Activated CD4-positive, alpha-beta T cell treated with anti-CD3 and anti-CD28 coated beads for 4 hours (primary cell): ENCODE measurements at places on chromosomes 3 and 15.

GRCh38 chr3:36697229-36698001 lies 66.9 kb downstream of the DCLK3 start:
- DNase-seq: no peak

DNA sequence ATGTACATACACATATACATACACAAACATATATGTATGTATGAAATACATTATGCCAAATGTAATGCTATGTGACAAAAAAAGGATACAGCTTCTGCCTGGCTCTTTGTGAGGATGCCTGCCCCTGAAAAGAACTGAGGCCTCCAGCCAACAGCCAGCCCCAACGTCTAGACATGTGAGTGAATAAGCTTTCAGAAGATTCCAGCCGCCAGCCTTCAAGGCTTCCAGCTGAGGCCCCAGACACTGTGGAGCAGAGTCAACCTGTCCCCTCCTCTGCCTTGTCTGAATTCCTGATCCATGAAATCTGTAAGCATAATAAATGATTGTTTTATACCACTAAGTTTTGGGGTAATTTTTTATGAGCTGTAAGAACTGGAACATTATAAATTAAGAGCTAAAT lies 24.7 kb downstream of the GXYLT2 start:
- DNase-seq: no peak

DNA sequence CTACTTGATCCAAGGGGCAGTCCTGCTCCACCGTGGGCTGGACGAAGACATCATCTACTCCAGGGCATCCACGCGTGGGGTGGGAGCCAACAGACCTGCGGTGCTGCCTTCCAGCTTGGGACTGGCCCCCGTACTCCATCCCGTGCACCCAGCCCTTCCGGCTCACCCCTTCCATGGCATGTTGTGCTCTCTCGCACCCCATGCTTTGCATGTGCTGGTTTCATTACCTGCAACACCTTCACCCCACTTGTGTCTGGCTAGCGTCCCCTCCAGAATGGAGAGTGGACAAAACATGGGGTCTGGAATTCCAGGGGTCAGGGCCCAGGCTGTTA lies 30.2 kb downstream of the SEMA7A start:
- no peak for DNase-seq

- DNase-seq: no peak
These were observed 49.3 kb downstream of the SLC6A20 start for GRCh38 chr3:45746777-45747622.

GRCh38 chr3:174767853-174768382 lies 91.2 kb upstream of the NAALADL2 start:
- no peak for DNase-seq

- DNase-seq: no peak
These were observed 7.1 kb downstream of the OR5K2 start for GRCh38 chr3:98504539-98504938.

GRCh38 chr3:110654843-110655502 lies 416.6 kb upstream of the NECTIN3 start:
- DNase-seq: no peak

DNA sequence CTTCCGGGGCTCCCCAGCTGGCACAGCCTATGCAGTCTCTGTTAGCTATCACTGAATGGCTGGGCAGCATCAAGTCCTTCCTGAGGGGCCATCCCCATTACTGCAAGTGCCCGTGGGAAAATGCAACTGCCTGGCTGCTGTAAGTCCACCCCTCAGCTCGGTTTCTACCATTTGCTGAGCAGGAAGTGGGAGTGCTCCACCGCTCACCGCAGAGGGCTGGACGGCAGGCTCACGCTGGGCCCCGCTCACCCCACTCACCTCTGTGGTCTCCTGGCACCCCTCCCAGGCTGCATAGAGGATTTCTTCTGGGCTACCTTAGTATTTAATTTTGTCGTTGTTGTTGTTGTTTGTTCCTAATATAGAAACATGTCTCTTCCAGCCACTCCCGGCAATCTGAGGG lies 270.2 kb downstream of the PLCL2 start:
- DNase-seq: no peak

DNA sequence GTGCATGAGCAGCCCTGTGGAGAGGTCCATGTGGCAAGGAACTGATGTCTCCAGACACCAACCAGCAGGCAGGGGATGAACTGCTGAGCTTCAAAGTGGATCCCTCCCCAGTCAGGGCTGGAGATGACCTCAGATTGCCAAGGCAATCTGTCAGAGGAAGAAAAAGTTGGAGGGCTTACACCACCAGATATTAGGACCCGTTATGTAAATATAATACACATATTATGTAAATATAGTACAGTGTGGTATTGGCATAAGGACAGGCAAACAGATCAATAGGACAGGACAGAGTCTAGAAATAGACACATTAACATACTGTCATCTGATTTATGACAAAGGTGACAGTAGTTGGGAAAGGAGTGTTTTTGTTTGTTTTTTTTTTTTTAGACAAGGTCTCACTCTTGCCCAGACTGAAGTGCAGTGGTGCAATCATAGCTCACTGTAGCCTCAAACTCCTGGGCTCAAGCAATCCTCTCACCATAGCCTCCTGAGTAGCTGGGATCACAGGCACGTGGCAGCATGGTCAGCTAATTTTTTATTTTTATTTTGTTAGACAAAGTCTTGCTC lies 18.0 kb upstream of the RAB7A start:
- DNase-seq: no peak

DNA sequence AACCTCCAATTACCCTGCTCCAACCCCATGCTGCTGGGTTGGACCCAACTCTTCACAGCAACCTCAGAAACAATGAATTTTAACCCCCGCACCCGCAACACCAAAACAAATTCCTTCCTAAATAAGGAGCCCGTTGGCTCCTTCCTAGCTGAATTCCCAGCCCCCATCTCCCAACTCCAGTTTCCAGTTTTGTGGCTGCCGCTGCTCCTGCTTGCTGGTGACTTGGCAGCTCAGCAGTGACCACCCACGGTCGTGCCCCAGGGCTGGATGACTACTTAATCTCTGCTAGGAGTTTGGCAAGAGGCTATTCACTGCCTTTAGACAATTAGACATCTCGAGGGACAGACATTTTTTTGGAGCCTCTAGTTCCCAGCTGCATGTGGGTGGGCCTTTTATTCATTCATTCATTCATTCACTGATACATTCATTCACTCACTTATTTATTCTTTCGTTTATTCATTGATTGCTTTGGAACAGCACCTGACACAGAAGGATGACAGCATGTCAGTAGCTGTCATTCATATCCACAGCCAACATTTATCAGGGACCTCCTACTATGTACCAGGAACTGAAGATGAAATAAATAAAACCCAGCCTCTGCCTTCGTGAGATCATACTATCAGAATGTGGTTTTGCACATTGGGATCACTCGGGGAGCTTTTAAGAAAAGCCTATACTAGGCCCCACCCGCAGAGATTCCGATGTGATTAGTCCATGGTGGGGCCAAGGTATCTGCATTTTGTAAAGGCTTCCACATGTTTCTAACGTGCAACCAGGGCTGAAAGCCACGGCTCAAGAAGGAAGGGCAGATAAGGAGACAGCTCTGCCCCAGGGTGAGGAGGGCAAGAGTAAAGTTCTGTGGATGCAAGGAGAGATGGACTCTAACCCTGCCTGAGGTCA lies 256.5 kb downstream of the SHQ1 start:
- DNase-seq: no peak

- no peak for DNase-seq
These were observed 84.7 kb downstream of the OPA1 start for GRCh38 chr3:193677734-193678133.

GRCh38 chr15:74443100-74443909 lies 9.5 kb upstream of the SEMA7A start:
- no peak for DNase-seq

DNA sequence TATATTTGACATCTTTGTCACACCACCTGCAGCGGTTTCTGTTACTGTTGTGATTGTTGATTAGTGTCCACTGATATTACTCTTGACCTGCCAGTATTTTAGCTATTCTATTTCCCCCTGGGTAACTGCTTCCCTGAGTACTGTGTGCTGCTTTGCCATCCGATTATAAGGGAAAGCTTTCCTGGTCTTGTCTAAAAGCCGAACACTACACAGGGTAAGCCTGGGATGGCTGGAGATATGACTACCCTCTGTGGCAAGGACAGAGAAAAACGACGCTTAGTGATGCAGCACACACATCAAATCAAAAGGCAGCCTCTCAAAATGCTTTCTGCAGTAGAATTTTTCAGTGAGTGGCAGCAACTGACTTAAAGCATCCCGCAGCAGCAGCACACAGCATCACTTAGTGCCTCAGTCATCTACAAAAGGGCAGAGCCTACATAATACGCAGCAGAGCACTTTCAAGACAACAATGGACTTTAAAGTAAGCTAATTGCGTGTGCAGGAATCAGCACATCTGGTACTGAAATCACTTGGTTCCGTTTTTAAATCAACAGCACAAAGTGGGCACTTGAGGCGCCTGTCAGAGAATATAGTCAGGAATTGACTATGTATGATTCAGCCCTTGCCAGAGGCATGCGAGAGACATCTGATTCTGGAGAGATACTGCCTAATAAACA lies 656.3 kb upstream of the TGFBR2 start:
- DNase-seq: no peak

DNA sequence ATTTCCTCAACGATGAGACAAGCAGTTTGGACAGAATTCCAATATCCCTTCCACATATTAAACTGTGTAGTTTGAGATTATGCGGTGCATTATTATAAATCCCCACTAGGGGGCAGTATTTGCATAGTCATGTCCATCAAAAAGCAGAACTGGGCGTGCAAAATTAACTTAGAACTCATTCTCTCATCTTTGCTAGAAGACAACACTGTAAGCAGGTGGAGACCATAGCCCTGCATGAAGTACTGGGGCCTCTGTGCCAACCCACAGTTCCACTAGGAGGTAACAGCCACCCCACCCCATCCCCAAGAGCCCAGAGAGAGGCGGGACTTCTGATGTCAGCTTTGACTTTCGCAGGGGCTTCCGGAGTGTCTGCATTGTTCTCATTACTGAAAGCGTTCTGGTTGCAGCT lies 106.6 kb upstream of the TMC3 start:
- DNase-seq: peak; percentile 38
